Stimulated activated CD8-positive, alpha-beta memory T cell treated with anti-CD3 and anti-CD28 coated beads, Interleukin-15, amount 100 ng/mL, for 48 hours (primary cell): ENCODE measurements at places on chromosomes 5 and 9.

DNA sequence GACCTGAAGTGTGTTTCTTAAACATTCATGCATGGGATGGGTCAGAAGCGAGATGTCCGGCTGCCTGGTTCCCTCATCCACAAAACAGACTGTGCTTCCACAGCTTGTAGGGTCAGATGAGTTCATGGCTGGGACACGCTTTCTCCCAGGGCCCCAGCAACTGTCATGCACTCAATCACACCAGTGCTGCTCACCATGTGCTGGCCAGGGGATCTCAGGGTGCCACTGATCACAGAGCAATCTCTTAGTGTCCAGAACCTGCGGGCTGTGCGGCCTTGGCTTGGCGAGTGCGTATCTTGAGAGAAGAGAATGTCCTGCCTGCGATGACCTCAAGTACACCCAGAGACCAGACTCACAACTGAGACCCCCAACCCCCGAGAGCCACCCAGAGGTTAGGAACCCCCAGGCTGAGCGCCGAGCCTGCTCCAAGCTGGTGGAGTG, 26.0 kb upstream of the FCN2 start:
- DNase-seq = no peak

DNA sequence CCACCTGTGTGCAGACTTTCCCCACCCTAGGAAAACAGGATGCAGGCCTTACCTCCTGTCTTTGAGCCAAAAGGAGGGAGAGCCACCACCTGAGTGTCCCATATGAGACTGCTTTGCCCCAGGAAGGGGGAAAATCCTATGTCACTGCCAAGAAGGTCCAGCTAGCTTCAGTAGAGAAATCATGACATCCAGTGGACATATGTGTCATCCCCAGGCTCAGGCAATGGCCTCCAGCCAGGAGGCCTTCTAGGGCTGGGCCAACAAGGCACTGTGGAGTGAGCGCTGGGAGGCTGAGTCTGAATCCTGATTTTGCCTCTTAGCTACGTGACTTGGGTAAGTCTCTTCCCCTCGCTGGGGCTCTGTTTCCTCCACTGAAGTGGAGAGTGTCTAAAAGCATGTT, 60.2 kb downstream of the SMIM23 start:
- DNase-seq = no peak

DNA sequence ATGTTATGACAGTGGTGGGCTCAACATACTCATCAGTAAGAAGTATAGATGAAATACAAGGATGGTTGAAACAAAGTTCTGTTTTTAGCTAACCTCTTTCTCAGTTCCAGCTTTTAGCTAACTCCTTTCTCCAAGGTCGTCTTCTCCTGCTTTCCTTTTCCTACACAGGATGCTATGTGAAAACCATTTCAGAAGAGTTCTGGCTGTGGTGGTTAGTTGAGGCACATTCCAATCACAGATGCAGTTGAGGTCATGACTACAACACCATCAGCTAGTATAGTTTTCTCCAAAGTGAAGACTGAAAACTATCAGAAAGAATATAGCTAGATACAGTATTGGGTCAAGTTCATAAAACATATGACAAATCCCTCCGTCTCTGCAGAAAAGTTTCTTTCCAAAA, 477.7 kb upstream of the C9orf72 start:
- no peak for DNase-seq

DNA sequence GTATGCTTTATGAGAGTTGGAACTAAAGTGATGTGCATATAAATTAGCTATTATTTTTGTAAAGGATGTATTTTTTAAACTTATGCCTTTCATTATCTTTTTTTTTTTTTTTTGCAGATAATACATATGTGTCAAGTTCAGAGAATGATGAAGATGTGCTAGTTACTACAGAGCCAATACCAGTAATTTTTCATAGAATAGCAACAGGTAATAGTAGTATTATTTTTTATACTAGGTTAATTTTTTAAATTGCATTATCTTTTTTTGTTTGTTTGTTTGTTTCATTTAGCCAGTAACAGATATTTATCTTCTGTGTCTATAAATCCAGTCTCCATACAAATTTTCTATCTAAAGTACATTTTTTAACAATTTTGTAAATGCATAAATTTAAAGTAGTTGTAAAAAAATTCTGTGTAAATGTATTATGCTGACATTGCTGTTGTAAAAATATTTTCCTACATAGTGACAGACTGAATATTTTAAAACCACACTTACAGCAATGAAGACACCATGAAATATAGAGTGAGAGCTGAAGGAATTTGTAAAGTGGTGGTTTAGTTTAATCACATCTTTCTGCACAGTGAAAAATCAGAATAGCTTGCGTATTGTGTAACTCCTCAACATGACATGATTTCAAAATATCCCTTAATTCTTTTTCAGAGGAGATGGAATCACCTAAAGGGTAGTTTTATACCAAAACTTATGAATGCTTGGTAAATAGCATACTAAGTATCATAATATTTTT, 93.3 kb downstream of the PARP8 start:
- no peak for DNase-seq

- DNase-seq = no peak
Observed at GRCh38 chr5:40937075-40937474, 27.8 kb downstream of the C7 start.

- no peak for DNase-seq
Observed at GRCh38 chr5:58902765-58903164, 319.9 kb downstream of the RAB3C start.

GRCh38 chr5:73501406-73501805, 3.2 kb downstream of the BTF3 start:
- DNase-seq = no peak

DNA sequence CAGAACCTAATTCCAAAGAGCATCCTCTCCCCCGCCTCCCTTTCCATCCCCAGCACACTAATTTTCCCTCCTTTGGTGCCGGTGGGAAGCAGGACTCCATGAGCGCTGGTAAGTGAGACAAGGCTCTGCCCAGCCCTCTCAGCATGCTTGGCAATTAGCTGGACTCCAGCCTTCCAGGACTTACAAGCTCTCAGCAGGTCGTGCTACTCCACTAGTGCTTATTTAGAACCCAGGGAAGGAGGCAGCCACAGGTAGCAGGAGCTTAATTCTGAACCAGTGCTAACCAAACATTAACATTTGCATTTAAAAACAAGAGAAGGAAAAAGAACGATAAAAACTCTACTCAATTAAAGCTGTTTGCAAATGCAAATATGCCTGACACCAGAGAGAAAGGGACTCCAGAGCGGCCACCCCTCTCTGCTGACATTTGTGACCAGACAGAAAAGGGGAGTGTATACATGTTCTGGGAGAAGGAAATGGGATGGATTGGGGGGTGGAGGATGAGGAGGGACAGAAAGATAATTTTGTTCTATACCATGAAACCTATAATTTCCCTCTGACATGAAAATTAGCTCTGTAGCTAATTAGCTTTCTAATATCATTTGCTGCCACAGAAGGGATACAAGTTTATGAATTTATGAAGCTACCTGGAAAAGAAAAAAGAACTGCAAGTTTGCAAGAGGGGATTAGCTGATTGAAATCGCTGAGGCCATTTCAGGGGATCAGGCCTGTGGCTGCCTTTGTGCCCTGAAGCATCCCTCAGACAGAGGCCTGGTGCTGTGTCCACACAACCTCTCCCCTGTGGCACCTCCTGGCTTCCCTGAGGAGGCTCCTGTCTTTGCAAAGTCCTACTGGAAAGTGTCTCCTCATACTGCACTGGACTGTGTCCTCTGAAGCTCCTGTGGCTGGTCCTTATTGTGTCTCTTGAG, 266.3 kb downstream of the SEC61B start:
- DNase-seq = no peak

- DNase-seq = no peak
Observed at GRCh38 chr9:85321561-85321960, 420.2 kb downstream of the AGTPBP1 start.

DNA sequence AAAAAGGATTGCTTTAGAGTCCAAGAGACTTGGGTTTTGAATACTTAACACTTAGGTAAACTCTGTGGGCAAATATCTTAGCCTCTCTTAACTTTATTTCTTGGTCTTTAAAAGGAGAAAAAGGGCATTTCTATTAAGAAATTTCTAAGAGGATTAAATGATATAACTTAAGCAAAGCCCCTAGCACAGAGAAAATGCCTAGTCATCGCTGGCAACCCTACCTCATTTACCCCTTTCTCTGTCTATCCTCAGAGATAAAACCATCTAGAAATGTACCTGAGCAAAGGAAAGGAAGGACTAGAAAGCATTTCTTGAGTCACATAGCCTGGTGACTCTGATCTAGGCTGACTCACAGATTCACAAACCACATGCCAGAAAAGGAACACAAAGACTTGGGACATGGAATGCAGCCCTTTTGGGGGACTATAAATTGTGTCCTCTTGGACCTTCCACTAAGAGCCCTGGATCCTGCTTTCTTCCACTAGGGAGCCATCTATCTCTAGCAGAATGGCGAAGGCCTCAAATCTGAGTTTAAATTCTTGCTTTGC, 120.6 kb downstream of the FOXD1 start:
- no peak for DNase-seq

GRCh38 chr5:11527652-11528349, 376.4 kb downstream of the CTNND2 start:
- no peak for DNase-seq

DNA sequence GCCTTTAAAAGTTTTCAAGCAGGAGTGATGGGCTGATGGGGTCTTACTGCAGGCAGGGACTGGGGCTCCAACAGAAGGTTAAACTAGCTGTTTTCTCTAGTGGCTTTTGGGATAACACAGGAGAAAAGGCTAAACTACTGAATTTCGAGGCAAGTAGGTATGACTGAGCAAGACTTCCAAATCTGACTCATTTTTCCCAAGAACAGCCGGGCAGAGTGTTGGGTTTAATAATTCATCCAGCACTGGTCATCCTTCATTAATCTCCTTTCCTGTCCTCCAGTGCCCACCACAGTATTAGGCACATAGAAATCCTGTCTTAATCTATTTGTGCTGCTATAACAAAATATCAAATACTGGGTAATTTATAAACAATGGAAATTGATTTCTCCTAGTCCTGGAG, 20.5 kb downstream of the MSX2 start:
- DNase-seq = no peak

- DNase-seq = no peak
Observed at GRCh38 chr5:6593148-6594016, 39.5 kb downstream of the NSUN2 start.

- DNase-seq = no peak
Observed at GRCh38 chr5:1163366-1163765, 38.0 kb upstream of the SLC6A19 start.
